Ascending aorta (tissue), 2 donors: ENCODE measurements at places on chromosomes 2 and 18.

DNA sequence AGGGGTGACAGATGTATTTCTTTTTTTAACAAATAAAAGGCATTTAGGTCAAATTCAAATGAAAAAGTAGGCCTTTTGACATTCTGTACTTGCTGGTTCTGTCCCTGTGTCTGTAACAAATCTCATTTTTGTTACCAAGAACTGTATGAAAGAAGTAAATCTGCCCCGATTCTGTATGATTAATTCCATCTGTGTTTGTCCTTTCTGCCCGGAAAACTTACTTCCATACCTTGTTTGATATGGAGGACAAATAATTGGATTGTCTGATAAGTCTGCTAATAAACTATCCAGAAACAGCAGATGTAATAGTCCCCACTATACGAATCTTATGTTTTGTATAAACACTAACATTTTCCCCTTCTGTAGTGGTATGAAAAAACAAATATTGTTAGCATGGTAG lies 69.8 kb downstream of the MEX3C start:
- no peak for DNase-seq

- no peak for DNase-seq
Observed at GRCh38 chr2:112272669-112273068, 2.7 kb upstream of the ZC3H6 start.

GRCh38 chr2:46294176-46294836 lies 2.9 kb upstream of the EPAS1 start:
- DNase-seq = no peak

- DNase-seq = no peak
Observed at GRCh38 chr2:3340144-3340543, 37.5 kb downstream of the EIPR1 start.

- DNase-seq = no peak
Observed at GRCh38 chr2:95353613-95354468, 48.7 kb upstream of the FAHD2A start.

DNA sequence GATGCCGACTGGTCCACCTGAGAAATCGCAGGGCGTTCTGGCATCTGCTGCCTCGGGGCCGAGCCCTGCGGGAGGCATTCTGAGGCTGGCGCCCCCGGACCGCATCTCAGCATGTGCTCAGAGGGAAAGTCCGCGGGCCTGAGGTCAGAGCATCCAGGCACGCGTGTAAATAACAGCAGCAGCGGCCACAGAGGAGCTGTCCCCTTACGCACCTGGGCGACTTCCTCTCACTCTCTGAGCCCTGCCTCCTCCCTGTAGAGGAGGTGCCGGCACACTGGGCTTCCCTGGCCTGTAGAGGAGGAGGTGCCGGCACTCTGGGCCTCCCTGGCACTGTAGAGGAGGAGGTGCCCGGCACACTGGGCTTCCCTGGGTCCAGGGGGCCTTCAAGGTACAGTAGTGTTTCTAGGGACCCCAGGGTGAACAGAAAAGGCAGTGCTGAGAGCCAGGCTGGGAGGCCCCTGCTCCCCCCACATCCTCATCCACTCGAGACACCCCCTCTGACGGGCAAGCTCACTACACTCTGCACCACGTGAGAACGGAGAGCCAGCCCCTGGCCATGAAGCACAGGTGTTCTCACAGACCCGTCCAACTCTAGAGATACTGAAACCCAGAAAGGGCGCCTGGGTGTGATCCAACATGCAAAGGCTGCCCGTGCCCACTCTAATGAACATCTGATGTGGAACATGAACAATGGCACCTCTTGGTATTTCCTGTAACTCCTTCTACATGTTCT lies 263.5 kb downstream of the HDAC4 start:
- no peak for DNase-seq

DNA sequence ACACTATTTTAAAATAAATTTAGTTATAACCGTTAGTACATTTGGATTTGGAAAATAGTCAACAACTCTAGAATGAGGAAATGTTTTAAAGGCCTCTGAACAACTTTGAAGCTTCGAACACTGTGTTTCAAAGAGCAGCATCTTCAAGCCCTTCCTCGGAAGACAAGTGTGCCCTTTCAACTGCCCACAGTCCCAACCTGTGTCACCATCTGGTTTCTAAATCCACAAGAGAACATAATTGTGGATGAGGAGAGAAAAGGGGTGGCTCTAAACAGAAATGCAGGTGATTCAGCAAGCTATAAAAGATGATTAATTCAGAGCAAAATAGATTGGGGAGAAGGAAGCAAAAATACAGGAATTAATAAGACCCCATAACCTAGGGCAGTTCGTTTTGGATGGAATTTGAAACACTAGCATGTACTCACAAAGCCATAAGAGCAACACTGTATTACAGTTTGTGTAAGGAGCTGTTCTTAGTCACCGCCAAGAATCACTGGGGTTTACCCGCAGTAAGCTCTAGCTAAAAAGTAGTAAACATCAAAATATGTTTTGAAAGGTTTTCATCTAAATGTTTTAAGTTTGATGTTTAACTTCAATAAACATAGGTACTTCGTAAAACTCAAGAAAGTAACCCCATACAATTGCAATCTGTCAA lies 160.7 kb downstream of the EIPR1 start:
- DNase-seq = no peak

- no peak for DNase-seq
Observed at GRCh38 chr2:172107690-172108586, 5.2 kb upstream of the DLX2 start.

DNA sequence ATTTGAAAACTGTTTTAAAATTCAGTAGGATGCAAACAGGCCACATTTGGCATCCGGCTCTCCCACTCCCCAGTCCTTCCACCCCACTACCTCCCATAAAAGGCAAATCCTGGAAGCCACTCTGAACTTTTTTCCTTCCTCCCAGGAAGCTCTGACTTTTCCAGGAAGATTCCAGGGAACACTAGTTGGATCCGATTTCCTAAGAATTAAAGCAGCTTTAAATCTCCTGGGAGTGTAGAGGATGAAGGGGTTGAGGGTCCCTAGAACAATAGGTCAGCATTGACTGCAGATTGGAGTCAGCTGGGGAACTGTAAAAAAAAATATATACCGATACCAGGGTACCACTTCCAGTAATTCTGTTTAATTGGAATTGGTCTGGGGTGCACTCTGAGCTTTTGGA lies 76.9 kb downstream of the CRIM1 start:
- DNase-seq = no peak
